ENCODE measurements at places on chromosomes 7 and 10.

GRCh38 chr10:129971381-129972144 is 7.5 kb upstream of the EBF3 start:
- DNase-seq, result no peak

- DNase-seq, result no peak
Measured at GRCh38 chr10:132336919-132337407, 5.0 kb downstream of the LRRC27 start.

DNA sequence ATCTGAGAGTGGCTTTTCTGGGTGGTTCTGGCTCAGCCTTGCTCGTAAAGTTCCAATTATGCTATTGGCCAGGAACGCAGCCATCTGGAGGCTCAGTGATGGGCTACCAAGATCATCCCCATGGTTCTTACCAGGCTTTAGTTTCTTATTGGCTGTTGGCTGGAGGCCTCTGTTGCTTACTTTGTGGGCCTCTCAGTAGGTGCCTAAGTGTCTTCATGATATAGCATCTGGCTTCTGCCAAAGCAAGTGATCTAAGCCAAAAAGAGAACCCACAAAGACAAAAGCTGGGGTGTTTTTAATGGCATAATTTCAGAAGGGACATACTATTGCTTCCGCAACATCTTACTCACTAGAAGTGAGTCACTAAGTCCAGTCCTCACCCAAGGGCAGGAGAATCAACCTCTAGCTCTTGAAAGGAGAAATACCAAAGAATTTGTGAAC is 132.0 kb upstream of the MDFIC start:
- DNase-seq, result peak; percentile 43

GRCh38 chr7:149783386-149784250 is 10.2 kb upstream of the ZNF467 start:
- no peak for DNase-seq

- DNase-seq, result peak; percentile 27
Measured at GRCh38 chr7:51160990-51161615, 155.5 kb downstream of the COBL start.

GRCh38 chr10:130773941-130774340 is 537.6 kb downstream of the TCERG1L start:
- no peak for DNase-seq

DNA sequence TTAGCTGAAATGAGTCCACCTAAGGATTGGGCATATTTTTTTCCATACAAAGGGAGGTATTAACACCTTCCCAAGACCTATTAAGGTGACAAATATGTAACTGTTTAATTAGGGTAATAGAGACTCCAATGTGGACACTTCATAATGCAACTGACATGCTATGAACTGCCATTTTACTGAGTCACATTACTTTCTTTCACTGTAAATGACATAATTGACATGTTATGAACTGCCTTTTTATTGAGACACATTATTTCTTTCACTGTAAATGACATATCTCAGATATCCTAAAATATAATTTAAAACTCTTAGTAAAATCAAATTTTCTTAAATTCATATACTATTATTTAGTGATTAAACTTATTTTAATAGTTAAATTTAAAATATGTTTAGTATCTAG is 528.8 kb upstream of the PCDH15 start:
- DNase-seq, result no peak

DNA sequence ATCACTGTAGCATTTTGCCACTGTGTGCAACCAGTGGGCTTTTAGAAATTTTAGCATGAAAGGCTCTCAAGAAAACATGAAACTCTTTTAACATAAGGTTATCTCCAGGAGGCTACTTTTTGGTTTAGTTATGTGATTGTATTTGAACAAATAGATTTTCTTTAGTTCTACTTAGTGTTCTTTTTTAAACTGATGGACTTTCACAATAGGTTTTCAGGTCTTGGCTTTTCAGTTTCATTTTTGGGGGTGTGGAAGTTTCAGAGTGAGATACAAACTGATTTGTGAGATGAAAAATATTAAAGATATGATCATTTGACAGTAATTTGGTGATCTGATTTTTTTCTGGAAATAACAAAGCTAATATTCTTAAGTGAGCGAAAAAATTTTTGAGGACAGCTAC is 344.1 kb downstream of the PHF14 start:
- DNase-seq, result no peak

GRCh38 chr7:137329411-137329810 is 14.1 kb downstream of the PTN start:
- no peak for DNase-seq

DNA sequence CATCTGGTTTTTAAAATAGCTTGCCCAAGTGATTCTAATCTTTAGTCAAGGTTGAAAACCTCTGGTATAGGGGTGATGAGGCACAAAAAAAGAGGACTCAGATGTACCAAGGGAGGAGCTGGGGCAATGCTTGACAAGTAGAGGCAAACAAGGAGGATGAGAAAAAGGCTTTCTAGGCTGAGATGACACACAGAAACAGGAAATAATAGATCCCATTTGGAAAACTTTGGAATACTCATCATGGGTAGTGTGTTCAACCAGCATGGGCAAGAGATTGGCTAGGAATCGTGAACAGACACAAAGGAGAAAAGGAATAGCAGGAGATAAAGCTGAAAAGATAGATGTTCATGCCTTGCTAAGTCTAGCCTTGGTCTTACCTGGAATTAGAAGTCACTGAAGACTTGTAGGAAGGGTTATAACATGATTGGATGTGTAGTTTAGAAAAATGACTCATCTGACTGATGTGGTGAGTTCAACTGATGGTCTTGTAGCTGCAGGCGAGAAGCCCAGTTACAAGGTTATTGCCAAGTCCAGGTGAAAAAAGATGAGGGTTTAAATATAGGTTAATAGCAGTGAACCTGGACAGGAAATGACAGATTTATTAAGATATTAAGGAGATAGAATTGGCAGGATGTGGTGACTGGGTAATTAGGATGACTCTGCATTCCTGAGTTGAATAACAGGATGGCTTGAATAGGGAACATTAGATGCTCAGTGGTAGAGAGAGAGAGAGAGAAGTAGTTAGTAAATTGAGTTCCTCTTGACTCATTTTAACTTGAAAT is 214.0 kb upstream of the LRGUK start:
- no peak for DNase-seq

DNA sequence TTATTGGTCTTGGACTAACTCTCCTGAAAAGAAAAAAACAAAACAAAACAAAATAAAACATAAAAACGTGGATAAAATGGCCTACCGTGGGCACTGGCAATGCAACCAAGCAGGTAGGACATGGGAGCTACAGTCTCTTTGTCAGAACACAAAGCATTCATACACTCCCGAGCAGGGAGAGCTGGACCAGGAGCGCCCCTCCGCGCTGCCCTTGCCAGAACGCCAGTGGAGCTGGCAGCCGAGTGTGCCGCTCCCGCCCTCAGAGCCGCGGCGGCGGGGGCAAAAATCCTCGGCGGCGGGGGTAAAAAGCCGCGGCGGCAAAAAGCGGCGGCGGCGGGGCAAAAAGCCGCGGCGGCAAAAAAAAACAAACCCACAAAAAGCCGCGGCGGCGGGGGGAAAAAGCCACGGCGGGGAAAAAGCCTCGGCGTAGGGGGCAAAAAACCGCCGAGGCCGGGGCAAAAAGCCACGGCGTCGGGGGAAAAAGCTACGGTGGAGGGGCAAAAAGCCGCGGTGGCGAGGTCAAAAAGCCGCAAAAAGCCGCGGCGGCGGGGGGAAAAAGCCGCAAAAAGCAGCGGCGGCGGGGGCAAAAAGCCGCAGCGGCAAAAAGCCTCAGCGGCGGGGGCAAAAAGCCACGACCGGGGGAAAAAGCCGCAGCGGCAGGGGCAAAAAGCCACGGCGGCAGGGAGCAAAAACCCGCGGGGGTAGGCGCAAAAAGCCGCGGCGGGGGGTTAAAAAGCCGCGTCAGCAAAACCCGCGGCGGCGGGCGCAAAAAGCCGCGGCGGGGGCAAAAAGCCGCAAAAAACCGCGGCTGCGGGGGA is 418.1 kb downstream of the ZNF716 start:
- no peak for DNase-seq

DNA sequence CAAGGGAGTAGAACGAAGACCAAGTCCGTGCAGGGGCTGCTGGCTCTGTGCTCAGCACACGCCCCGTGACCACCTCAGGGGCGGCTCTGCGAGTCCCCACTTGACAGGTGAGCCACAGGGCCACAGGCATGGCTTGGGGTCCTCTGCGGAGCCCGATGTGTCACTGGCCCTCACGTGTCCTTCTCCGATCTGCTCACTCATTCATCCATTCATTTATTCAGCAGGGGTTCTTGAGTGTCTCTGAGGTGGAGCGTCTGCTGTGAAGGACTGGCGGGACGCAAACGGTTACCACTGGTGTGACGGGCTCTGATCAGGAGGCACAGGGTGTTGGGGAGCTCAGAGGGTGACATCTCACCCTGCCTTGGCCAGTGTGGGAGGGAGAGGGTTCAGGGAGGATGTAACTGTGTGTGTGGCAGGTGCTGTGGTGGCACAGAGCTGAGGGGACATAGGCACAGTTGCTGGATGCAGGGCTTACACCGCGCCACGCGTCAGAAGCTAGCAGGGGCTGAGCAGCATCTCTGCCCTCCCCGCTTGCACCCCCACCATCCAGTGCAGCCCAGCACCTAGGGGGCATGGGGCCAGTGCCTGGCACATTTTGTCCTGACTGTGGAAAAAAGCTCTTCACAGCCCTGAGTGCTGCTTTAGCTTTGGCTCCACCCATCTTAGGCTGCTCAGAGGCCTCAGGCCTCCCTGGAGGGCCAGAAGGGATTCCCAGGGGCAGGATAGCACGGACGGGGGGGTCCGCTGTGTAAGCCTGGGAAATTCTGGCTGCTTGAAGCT is 116.8 kb downstream of the LHPP start:
- DNase-seq, result no peak

GRCh38 chr7:21639206-21639868 is 96.5 kb downstream of the DNAH11 start:
- DNase-seq, result no peak

GRCh38 chr7:50314836-50315592 is 10.5 kb downstream of the IKZF1 start:
- DNase-seq, result no peak

- DNase-seq, result no peak
Measured at GRCh38 chr7:150981644-150982043, 3.5 kb upstream of the KCNH2 start.

- DNase-seq, result no peak
Measured at GRCh38 chr10:96279191-96279641, 7.8 kb upstream of the BLNK start.

DNA sequence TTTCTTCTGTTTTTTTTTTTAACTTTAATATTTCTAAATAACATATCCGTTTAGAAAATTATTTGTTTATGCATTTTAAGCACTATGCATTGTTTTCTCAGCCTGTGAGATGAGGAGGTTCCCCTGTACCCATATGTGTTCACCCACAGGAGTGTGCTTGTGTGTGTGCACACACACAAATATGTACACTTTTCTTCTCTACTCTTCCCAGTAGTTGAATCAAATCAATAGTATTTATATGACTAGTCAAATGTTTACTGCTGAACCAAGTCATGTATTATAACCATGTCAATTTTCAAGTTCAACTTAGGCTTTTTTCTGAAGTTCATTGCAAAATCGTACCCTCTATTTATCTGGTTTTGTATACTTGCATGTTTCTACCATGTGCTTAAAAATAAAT is 37.3 kb downstream of the HDAC9 start:
- DNase-seq, result no peak

- DNase-seq, result no peak
Measured at GRCh38 chr7:44845451-44845850, 2.4 kb downstream of the H2AZ2 start.

GRCh38 chr7:75950111-75950681 is 35.2 kb downstream of the POR start:
- no peak for DNase-seq

- peak; percentile 29 for DNase-seq
Measured at GRCh38 chr10:63553031-63553430, 31.8 kb downstream of the REEP3 start.

DNA sequence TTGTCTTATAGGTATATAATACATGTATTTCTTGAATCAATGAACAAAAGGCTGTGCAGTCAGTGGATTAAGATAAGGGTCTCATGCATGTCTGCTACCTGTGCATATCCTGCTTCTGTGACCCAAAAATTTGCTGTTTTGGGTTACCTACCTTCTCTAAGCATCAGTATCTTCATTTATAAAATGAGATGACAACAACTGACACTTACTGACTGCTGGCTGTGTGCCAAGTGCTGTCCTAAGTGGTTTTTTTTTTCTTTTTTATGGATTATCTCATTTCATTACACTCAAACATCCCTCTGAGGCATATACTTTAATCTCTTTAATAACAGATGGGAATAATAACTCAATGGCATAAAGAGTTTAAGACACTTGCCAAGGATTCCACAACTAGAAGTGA is 2.1 kb downstream of the PDK4 start:
- DNase-seq, result no peak

GRCh38 chr10:60652628-60653027 is 125.7 kb upstream of the CDK1 start:
- no peak for DNase-seq

DNA sequence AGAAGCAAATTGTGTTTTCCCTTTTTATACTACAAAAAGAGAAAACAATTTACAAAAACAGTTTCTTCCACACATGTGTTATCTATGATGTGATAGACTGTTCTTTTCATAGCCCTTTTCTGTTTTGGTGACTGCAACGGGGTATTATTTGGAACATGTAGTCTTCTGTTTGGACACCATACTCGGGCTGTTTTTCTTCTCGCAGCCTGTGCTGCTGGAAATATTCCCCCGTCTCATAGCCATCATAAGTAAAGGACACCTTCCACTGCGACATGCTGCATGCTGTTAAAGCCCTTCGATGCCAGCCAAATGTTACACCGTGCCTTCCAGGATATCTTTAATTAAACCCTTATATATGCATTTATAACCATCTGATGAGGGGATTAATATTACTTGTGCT is 222.4 kb downstream of the BICC1 start:
- no peak for DNase-seq

DNA sequence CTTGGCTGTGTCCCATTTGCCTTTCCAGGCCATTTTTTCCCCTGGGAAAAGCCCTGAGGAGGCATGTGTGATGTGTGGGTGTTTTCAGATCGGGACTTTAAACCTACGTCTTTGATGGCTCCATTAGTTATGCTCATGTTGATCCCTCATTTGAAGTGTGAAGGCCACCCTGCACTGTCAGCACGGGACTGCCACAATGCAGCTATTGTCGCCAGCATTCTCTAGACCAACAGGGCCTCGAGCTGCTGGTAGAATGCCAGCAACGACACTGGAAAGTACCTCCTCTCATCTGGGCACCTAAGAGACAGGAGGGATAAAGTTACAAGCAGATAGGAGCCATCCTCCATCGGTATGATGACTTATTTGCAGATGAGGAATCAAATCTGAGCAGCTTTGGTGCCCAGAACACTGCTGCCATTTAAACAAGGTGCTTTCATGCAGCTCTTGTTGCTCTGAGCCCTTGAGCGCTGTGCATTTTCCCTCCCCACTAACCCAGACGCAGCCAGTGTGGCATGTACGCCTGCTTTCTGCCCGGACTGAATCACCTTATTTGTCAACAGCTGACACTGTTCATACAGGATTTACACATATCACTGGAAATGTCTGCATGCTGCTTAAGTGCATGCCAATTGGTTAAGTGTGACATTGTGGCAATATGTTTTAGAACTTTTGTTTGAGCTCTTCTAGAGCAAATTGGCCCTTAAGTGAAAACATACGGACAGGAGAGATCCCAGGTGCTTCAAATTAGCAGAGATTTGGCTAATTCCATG is 175.0 kb upstream of the PITRM1 start:
- no peak for DNase-seq
